ENCODE measurements at places on chromosomes 5 and 9.

DNA sequence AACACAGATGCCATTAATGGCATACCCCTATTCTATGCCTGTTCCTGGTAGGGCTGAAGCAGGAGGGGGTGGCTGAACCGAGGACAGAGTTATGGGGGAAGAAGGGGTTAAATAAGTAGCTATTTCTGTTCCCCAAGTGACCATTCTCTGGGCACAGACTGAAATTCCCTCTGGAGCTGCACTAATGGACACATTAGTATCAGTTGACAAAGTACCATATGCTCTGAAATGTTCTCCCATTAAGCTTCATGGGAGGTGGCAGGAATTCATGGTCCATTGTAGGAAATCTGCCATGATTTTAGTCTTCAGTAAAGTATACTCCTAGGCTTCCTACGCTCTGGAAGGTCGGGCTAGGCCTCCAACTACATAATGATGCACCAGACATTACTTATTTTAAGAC is 10.5 kb upstream of the FRMPD1 start:
- no peak for DNase-seq

- DNase-seq: no peak
Observed at GRCh38 chr5:109161914-109162683, 247.7 kb downstream of the PJA2 start.

GRCh38 chr5:107630184-107630583 is 40.6 kb downstream of the EFNA5 start:
- no peak for DNase-seq

DNA sequence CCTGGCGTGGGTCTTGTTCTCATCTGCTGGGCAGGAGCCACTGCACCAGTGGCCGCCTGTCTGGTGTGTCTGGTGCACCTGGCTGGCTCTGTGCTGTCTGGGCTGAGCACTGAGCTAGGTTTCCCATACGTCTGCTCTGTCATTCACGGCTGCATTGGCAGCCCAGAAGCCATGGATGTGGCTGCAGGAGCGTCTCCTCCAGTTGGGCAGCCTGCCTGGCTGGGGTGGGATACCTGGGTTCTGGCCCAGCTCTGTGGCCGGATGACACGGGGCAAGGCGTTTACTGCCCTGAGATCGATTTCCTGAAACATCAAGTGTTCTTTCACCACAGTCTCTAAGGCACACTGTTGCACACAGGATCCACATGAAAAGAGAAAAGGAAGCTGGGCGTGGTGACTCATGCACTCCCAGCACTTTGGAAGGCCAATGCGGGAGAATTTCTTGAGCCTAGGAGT is 25.5 kb upstream of the SLC25A51 start:
- DNase-seq: no peak

DNA sequence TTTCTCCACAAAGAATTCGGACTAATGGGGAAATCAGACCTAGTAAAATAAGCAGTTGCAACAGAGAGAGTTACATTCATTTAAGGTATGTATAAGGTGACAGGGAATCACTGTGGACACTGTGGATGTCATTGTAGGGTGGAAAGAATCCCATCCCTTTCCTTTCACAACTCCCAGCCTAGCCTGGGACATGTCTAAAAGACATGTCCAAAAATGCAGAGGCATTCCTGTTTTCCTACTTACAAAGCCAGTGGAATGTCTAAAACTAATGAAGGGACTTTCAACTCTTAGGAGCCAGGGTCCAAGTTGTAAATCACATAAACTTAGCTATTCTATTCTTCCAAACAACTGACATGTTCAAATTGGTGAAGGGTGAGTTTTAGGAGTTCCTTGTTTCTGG is 511.0 kb downstream of the PRELID2 start:
- DNase-seq: no peak

DNA sequence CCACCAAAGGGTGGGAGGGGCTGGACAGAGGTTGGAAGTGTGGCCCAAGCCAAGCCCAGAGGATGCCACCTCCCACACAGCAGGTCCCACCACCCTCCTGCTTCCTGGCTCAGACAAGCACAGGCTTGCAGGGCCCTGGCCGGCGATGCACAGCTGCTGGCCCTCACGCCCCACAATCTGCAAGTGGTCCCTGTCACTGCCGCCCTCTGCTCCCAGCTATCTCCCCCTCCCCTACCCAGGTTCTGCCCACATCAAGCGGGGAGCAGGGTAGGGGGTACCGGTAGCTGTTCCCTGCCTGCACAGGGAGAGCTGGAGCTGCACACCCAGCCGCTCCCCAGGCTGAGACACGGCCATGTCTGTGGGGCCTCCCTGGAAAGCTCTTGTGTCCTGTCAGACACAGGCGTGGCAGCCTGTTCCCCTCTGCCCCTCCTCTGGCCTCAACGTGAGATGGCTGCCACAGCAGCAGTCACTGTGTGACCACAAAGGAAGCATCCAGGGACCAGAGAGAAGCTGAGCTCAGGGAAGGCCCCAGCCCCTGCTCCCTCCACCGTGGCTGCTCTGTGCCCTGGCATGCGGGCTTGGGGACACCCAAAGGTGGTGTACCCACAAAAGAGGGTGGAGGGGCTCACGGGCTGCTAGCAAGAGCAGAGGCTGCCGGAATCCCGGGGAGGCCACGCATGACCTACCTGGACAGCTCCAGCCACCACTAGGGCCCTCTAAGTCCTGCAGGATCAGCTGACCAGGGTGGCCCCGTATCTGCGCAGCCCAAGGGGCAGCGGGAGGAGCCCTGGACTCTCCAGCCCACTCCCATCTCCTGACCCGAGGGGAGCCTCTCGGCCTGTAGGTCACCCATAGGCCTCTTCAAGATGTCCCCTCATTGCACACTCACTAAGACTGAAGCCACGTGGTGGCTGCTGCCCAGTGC is 10.9 kb upstream of the ZDHHC11 start:
- DNase-seq: no peak

DNA sequence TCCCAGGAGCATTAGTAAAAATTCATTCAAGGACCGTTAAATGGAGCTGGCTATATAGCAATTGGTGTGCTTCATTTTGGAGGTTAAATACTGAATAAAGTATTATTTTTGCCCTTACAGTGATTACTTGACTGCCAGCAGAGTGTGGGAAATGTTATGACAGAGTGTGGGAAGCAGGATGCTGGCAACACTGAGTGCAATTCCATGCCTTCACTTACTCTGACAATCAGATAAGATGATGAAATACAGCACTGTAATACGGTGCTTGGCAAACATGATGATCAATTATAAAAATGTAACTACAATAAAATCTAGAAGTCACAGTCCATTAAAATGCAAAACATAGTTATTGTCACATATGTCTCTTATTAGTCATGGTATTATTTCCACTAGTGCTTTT is 651.3 kb downstream of the PTPRD start:
- DNase-seq: no peak

DNA sequence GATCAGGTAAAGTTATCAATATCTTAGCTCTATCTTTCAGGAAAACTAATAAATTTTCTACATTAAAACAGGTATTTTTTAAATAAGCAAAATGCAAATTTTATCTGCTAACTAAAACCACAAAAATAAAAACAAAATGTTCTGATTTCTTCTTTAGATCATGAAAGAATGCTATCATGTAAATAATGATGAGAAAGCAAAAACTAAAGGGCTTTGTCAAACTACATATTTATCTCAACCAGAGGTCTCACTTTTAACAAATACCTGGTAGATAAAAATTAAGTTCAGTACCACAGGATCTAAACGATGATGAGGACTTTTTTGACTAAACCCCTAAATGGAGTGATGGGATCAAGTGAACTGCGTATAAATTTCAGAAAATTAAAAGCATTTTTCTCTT is 50.5 kb downstream of the MLANA start:
- no peak for DNase-seq

DNA sequence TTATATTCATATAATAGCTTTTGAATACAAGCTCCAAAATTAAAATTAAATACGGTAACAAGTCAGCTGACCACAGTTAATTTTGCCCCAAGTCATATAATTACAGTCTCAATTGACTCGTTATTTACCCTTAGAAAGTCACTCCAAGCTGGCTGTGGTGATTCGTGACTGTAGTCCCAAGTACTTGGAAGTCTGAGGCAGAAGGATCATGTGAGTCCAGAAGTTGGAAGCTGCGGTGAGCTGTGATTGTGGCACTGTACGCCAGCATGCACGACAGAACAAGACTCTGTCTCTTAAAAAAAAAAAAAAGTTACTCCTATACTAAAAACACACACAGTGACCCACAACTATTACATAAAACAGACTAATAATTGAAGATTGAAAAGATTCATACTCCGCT is 31.6 kb upstream of the DTWD2 start:
- no peak for DNase-seq

- DNase-seq: no peak
Observed at GRCh38 chr5:53997736-53998627, 312.4 kb downstream of the ARL15 start.

GRCh38 chr9:15203581-15203980 is 103.4 kb downstream of the TTC39B start:
- no peak for DNase-seq

DNA sequence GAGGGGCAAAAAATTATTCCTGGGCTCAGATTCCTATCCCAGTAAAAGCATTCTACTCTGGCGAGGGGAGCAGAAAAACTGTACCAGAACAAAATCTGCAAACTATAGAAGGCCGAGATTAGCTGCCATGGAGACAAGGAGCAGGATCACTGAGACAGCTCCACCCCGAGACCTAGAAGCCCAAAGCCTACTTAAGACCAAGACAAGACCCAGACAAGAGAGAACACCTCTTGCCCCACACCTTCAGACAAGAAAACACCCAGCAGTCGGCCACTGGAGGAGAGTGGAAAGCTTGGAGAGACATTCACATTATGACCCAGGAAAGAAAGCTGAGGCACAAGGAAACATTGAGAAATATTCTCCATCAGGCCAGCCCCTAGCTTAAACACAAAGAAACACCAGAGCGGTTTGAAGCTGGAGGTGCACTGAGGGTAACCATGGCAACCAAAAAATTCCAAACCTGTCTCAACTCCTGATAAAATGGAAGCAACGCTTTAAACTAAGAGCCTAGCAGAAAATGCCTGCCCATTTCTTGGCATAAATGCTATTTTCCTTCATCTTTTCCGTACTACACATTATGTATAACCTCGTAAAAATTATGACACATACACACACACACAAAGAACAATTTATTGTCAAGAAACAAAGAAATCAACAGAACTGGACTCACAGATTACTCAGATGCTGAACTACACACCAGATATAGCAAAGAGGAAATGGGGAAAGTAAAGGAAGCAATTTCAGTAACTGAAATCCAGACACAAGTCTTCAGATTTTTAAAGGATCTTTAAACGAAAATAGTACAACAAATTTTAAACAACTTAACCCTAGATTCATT is 53.8 kb upstream of the FTMT start:
- peak; percentile 5 for DNase-seq

DNA sequence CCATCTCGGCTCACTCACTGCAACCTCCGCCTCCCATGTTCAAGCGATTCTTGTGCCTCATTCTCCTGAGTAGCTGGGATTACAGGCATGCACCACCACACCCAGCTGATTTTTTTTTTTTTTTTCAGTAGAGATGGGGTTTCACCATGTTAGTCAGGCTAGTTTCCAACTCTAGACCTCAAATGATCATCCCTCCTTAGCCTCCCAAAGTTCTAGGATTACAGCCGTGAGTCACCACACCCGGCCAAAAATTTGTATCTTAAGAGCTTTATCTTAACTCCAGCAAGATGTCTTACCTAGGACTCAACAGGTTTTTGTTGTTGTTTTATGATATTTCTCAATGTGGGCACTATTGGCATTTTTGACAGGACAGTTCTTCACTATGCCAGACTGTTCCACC is 27.9 kb downstream of the LYRM7 start:
- no peak for DNase-seq

DNA sequence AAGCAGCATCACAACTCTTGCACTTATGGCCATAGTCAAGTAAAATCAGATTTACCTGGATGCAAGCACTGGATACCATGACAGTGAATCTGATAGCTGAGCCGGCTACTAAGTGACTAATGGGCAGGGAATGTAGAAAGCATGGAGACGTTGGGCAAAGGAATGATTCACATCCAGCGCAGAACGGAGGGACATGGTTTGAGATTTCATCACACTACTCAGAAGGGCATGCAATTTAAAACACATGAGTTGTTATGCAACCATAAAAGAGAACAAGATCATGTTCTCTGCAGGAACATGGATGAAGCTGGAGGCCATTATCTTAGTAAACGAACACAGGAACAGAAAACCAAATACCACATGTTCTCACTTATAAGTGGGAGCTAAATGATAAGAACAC is 169.1 kb upstream of the PIK3R1 start:
- DNase-seq: no peak

DNA sequence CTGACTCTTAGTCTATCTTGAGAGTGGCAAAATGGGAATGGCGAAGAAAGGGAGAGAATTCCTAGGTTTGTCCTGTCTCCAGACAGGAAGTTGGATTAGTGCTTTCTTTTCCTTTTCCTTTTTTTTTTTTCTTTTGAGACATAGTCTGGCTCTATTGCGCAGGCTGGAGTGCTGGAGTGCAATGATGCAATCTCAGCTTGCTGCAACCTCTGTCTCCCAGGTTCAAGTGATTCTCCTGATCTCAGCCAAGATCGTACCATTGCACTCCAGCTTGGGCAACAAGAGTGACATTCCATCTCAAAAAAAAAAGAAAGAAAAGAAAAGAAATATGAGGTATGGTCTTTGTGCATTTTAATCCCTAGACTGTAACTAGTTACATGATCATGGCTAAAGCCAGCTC is 12.6 kb upstream of the KIF27 start:
- no peak for DNase-seq

- DNase-seq: no peak
Observed at GRCh38 chr9:93210324-93210973, 26.5 kb downstream of the WNK2 start.

GRCh38 chr5:140345919-140346347 is 470 bp downstream of the HBEGF start:
- DNase-seq: peak; percentile 68

DNA sequence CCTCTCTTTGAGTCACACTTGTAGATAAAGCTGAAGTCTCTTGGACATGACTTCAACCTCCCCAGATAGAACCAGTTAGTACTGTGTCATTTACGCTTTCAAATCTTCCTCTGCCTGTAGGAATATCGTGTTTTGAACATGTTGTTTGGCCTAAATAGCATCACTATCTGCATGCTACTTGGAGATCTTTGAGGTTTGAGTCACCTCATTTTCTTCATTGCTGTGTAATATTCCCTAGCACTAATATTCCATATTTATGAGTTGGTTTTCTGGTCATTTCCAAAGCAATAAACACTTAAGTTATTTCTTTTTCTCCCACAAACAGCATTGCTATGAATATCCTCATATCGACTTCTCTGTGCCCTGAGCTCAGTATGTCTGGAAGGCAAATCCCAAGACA is 100.3 kb downstream of the ROR2 start:
- DNase-seq: no peak

GRCh38 chr9:129725795-129726251 is 27.0 kb downstream of the PTGES start:
- no peak for DNase-seq
